ENCODE measurements at places on chromosomes 7 and 10.

- DNase-seq = no peak
Measured at GRCh38 chr7:89002981-89003956, 207.7 kb upstream of the TEX47 start.

GRCh38 chr10:58943256-58943890 lies 233.1 kb upstream of the PHYHIPL start:
- DNase-seq = no peak

DNA sequence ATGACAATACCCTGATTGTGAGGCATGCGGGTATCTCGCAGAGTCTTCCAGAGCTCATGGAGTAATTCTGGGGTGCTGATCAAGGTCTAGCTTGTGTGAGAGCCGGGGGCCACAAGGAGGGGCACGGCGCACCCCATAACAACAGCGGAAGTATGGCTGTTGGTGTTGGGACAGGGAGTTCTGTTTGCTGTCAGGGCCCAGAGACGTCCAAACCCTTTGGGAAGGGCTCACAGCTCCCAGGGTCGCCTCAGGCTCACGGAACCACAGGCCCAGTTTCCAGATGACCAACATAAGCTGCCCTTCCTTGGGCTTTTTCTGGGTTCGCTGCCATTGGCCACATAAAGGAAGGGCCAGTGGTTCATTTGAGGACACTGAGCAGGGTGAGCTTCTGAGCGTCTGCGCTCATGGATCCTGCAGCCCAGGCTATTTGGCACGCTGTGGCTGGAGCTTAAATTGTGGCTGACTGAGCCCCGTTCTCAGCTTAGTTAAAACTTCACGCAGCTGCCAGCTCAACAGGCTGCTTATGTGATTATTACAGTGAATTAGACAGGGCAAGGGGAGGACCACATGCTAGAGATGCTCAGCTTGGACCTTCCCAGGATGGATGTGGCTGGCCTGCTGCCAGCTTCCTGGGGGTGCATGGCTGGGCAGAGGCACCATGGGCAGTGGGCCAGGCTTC lies 92.3 kb downstream of the DNAJB6 start:
- no peak for DNase-seq

DNA sequence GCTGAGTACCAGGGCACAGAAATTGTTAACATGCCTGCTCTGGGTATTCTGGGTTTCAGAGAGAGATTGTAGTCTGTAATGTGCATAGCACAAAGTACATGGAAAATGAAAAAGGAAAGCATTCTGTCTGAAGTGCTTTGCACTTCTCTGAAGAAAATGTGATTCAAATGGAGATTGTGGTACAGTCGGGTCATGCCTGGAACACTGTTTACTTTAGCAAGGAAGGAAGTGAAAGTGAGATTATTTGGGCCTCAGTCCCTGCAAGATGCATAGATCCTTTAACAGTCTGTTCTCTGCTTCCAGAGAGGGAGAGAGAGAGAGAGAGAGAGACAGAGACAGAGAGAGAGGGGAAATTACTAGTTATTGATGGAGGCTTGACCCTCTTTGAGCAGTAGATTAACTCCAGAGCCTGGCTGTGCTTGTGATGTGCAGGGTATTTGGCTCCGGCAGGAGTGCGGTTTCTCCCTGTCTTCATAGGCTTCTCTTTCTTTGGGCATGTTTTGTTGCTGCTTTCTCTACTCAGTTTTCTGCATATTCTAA lies 5.4 kb downstream of the VWC2 start:
- DNase-seq = no peak

GRCh38 chr10:110560012-110560411 lies 7.5 kb upstream of the SMC3 start:
- DNase-seq = no peak

- no peak for DNase-seq
Measured at GRCh38 chr10:101207026-101207425, 22.2 kb downstream of the LBX1 start.

DNA sequence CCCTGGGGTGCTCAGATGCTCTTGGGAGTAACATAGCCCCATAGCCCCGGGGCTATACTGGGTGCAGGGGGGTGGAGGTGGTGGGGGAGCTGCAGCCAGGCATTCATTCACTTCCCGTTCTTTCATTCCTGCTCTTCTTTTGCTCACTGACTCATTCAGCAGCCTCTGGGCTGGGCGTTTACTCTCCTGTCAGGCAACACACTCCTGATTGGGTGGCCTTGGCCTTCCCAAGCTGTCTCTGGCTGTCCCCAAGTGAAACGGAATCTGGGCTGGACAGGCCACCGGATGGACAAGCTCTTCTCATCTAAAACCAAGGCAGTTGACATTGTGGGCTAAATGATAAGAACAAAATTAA lies 34.6 kb downstream of the CHST3 start:
- DNase-seq = peak; percentile 96

GRCh38 chr7:129494041-129494440 lies 8.3 kb upstream of the SMKR1 start:
- no peak for DNase-seq

GRCh38 chr10:95880704-95881103 lies 27.1 kb upstream of the CC2D2B start:
- DNase-seq = no peak

GRCh38 chr10:94036766-94037033 lies 43.0 kb downstream of the PLCE1 start:
- DNase-seq = peak; percentile 7

DNA sequence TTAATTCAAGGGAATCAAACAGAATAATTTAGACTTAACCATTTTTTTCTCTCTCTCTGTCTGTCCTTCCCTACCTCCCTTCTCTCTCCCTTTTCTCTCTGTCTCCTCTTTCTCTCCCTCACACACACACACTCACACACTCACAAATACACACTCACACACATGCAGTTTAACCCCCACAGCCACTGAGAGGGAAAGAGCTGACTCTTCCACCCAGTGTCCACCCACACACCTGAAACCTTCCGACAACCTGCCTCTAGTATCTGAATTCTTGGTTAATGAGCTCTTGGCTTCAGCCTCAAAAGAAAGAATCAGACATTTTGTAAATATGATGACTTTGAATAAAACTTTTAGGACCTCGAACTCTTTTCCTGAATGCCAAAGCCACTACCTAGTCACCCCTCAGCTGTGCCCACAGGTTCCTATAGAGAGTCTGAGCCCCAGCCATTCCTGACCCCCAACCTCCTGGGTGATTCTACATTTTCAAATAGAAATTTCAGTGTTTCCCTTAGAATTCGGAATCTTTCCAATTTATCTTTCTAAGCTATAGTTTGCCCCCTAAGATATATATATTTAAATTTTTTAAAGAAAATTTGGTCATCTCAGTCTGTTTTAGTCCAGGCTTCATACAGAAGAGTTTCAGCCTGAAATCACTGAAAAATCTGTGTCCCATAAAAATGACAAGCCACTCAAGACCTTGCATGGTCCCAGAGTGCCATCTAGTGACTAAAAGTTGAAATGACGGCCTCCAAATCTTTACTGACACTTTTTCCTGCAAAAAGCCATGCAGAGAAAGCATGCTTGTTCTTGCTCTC lies 202.8 kb downstream of the IPMK start:
- DNase-seq = no peak

DNA sequence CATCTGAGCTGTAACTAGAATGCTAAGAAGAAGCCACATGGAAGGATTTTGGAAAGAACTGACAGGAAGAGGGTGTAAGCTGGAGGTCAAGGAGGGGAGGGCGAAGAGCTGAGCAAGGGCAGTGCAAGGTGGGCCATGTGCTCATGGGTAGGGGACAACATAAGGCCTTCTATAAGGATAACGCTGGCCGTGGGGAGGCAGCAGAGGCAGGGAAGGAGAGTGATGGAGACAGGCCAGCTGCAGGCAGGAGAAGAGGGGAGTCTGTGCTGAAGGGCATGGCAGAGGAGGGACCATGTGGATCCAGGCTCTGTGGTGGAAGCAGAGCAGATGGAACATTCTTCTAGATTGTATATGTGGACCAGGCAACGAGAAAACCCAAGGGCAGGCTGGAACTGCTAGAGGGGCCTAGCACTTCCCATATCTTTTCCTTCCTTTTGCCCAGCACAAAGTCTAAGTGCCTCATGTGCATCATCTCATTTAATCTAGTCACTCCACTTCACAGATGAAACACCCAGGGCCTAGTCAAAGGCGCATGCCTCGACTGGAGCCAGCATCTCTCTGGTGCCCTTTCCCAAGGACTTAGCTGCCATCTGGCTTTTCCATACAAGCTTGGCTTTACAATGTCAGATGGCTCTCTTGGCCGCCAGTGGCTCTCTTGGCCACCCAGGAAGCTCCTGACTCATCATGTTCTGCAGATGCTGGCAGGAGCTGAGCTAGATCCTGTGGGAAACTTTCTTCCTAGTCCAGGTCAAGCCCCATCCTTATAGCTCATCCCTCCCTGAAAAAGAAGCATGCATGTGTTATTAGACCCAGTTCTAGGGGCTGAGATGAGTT lies 6.6 kb downstream of the LRRC18 start:
- no peak for DNase-seq

GRCh38 chr10:93393211-93393610 lies 88.9 kb downstream of the MYOF start:
- no peak for DNase-seq

GRCh38 chr10:124001391-124002148 lies 91.8 kb downstream of the CHST15 start:
- no peak for DNase-seq

DNA sequence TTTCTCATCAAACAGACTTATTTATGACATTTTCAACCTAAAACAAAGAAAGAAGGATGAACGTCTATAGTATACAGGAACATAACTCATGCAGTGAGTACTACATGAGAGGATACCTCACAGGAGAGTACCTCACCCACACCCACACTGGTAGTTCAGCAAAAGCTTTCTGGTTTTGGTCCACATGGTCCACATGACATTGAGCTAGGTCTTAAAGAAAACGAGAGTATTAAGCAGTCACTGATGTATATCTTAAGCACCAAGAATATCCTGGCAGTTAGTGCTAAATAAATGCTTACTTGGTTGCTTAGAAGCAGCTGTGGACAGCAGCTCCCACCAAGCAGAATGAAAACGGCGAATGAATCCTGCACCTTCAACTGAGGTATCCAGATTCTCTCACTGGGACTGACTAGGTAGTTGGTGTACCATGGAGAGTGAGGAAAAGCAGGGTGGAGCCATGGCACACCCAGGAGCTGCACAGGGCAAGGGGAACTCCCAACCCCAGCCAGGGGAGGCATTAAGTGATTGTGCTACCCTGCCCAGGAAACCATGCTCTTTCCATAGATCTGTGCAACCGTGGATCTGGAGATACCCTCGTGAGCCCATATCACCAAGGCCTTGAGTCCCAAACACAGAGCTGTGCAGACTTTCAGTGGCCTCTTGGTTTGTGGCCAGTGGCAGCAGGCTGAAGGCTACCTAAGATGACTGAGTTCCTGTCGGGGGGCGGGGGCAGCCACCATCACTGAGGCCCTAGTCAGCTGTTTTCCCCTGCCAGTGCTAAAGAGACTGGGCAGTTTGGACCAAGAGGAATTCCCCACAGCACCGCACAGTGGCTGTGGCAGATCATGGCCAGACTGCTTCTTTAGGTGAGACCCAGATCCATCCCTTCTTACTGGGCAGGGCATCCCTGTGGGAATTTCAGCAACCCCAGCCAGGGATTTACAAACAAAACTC lies 143.4 kb downstream of the SGMS1 start:
- no peak for DNase-seq

- no peak for DNase-seq
Measured at GRCh38 chr10:96889415-96890171, 57.5 kb downstream of the LCOR start.

GRCh38 chr10:60073781-60074656 lies 167.7 kb upstream of the CCDC6 start:
- DNase-seq = no peak

GRCh38 chr10:59991661-59992060 lies 85.3 kb upstream of the CCDC6 start:
- peak; percentile 67 for DNase-seq

- DNase-seq = no peak
Measured at GRCh38 chr10:77622889-77623291, 14.7 kb downstream of the KCNMA1 start.

DNA sequence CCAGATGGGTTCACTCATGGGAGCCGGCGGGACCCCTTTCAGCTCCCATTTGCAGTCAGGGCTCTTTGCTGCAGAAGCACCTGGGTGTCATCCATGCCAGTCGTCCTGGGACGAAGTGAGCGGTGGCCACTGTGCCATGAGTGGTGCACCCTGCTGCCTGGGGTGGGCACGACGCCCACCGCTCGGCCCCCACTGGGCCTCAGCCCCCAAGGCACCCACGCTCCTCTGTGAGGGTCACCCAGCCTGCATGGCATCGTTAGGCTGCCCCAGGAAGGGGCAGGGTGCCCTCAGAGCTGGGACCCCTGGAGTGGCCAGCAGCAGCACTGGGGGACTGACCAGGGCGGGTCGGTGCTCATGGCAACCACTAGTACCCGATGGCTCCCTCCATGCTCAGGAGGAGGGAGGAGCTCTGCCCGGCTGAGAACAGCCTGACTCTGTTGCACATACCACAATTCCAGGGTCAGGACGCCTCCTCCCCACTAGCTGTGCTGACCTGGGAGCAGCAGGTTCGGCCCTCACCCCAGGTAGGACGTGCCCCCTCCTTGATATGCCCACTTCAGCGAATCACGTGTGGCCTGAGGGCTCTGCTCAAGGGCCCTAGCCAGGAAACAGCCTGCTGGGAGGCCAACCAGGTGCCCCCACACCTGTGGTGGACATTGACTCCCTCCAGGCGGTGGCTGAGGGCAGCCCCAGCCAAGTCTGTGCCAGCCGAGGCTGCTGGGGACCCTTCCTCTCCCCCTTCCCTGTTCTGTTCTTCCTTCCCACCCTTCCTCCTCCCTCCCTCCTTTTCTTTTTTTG lies 28.5 kb upstream of the CFAP46 start:
- DNase-seq = no peak

DNA sequence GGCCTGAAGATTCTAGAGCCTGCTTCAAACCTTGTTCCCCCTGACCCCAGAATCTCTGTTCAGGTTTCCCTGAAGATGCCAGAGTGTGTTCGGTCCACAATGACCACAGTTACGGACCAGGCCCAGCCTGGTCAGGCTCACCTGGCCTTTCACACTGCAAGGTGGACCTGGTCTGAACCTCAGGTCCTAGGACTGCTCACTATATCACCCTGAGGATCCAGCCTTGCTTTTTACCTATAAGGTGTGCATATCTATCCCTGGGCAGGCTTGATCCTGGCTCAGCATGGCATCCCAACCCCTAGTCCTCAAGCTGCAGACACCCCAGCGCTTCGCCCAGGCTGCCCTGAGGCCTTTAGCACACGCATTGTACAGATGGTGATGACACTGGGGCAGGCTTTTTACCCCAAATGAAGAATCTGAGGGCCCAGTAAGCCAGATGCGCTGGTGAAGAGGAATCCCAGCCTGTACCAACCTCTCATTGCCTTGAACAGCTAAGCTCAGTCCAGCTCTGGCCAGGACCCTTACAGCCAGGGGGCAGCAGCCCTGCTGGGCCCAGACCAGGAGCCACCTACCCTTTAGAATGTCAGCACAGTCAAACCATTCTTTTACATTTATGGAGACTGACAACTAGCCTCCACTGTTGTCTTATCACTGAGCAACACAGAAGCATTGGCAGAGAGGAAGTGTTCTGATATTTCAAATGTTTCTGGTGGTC lies 28.0 kb downstream of the MAT1A start:
- DNase-seq = no peak

DNA sequence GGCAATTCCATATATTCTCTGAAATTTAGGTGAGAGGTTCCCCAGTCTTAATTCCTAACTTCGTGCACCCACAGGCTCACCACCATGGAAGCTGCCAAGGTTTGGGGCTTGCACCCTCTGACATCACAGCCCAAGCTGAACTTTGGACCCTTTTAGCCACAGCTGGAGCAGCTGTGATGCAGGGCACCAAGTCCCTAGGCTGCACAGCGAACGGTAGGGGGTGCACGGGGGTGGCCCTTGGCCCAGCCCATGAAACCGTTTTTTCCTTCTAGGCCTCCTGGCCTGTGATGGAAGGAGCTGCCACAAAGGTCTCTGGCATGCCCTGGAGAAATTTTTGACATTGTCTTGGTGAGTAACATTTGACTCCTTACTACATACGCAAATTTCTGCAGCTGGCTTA lies 251.9 kb upstream of the GRM3 start:
- no peak for DNase-seq
